Renal pelvis (tissue), 12 donors: ENCODE measurements at places on chromosomes 7 and 10. TPM values are rescaled to one million over a fixed set of nuclear protein-coding genes. Genes with fewer than 3 reads are reported as not detected.

DNA sequence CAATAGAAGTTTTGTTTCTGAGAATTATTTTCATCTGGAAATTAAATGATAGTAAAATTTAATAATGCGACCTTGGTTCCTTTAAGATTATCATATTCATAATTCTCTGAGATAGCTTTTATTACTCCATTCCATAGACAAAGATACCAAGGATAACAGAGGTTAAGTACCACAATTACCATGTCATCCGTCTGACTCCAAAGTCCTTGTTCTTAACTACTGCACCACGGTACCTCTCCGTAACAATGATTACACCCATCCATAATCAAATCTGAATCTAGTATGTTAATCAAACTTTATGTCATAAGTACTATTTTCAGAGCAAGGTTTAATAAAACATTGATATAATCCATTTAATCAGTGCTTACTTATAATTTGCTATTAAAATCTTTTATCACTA is 8.4 kb downstream of the ZDHHC6 start:
- no peak for DNase-seq

DNA sequence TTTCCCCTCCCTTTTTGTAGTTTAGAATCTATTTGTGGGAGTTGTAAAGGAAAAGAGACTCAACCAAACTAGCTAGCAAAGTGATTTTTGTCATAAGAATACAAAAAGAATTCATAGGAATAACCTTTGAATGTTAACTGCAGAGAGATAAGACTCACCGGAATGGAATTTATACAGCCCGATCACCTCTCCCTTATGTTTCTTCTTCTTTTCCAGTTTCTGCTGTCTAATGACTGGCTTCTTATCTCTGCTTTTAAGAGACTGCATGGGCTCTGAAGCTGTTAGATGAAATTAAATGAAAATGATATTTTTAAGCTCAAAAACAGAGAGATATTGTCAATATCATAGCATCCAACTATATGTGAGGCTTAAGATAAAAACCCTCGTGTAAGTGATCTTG is 1095.9 kb downstream of the REEP3 start:
- no peak for DNase-seq

DNA sequence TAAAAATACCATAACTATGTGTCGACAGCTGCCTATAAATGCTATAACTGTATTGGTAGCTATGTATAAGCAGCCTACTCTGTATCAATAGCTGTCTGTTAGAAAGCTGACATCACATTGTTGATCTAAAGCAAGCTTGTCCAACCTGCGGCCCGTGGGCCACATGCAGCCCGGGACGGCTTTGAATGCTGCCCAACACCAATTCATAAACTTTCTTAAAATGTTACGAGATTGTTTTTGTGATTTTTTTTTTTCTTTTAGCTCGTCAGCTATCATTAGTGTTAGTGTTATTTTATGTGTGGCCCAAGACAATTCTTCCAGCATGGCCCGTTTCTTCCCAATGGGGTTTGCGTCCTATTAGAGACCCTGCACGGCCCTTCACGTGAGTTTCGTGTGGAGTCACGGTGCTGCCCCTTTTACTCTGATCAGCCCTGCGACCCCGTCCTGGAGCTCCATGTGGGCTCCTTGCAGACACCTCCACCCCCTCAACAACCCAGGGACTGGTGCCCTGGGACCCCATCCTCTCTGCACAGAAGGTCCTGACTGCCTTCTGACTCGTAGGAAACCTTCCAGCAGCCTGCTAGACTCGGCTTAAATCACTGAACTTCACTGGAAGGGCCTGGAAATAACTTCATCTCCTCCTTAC is 4.5 kb upstream of the PRKAR1B start:
- no peak for DNase-seq

- no peak for DNase-seq
Observed at GRCh38 chr7:157664871-157665633, 328.2 kb downstream of the DNAJB6 start.

CEP55 gene
- polyA plus RNA-seq, result 12.9 TPM
